Stimulated activated CD4-positive, alpha-beta T cell treated with anti-CD3 and anti-CD28 coated beads, Interleukin-4, amount 100 ng/mL, for 48 hours (primary cell): ENCODE measurements at places on chromosomes 16 and 17.

DNA sequence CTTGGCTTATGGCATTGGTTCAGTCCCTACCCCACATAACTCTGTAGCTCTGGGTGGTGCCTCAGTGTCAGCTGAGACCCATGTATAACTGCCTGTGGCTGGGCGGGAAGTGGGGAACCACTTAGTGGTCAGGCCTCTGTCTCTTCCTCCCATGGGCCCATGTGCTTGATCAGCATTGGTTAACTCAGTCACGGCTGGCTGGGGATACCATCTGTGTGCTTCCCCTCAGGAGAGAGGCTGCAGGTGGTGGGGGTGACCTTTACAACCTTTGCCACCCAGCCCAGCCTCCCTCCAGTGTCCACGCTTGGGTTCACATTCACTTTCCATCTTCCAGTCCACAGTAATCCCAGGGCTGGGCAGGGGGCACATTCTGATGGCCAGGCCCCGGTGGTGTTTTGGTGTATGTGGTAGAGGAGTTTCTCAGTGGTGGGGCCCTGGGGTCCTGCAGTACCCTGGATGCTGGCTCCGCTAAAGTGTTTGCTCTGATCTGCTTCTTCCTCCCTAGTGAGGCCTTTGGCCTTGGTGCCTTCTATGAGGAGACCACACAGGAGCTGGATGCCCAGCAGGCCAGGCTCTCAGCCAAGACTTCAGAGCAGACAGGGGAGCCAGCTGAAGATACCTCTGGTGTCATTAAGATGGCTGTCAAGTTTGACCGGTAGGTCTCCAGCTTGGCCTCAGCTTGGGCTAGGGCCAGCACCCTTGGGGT lies 10.2 kb upstream of the NFATC3 start:
- DNase-seq = no peak

DNA sequence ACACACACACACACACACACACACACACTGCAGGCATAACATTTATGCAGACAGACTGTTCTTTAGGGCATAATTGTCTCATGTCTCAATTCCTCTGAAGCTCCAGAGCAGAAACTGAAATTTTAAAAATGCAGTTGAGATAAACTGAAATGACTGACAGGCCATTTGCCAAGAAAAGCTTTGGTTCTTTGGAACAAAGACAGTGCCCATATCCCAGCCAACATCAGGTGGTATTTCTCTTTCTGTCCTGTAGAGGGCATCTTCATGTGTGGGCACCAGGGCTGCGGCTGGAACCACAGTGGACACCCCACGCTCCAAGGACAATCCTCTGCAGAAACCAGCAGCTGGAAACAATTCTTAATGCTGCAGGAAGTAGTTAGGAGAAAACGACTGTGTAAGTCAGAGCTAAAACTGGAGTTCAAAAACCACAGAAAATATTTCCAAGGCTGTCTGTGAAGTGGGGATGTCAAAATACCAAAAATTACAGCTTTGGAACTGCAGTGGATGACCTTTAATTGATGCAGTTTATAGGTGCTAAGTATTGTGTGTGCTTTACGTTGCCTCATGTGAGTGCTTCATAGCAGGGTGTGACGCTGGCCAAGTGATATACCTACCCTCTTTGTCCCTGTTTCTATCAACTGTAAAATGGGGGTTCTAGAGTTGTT lies 10.6 kb upstream of the MEFV start:
- DNase-seq = no peak

DNA sequence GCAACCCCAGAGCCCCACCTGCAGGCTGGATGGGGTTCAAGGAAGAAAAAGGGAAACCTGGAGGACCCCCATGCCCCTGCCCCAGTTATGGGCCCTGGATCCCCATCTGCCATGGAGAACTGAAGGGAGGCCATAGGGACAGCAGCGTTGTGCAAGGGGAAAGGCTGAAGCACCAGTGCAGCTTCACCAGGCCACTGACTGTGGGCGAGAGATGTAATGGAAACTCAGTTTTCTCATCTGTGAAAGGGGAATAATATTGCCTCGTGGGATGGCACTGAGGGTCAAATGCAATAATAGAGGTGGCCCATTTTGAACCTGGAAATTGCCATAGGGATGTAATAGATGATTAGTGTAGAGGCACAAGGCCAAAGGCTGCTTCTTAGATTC lies 9.9 kb upstream of the TSPOAP1 start:
- peak; percentile 41 for DNase-seq

- DNase-seq = no peak
Observed at GRCh38 chr16:24138024-24138423, 118.1 kb upstream of the CACNG3 start.

DNA sequence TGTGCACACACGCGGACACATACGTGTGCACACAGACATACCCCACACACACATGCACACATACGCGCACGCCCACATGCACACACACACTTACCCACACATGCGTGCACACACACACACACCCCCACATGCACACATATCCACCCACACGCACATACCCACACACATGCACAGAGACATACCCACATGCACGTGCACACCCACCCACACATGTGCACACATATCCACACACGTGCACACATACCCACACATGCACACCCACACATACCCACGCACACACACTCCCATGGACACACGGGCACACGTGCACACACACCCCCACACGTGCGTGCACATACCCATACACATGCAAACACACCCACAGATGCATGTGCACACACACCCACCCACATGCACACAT lies 27.2 kb upstream of the PVALEF start:
- DNase-seq = no peak

DNA sequence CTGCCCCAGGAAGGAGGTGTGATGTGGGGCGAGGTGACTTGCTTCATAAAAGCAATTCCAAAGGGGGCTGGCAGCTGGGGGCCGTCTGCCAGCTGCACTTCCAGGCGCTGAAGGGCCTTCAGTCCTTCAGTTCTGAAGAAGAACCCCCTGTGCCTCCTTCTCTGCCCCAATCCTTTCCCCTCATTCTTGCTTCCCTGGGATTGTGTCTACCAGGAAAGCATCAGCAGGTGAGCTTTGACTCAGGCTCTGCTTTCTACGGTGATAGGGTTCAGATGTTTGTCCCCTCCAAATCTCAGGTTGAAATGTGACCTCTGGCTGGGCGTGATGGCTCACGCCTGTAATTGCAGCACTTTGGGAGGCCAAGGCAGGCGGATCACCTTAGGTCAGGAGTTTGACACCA lies 52.5 kb upstream of the NKD1 start:
- no peak for DNase-seq

DNA sequence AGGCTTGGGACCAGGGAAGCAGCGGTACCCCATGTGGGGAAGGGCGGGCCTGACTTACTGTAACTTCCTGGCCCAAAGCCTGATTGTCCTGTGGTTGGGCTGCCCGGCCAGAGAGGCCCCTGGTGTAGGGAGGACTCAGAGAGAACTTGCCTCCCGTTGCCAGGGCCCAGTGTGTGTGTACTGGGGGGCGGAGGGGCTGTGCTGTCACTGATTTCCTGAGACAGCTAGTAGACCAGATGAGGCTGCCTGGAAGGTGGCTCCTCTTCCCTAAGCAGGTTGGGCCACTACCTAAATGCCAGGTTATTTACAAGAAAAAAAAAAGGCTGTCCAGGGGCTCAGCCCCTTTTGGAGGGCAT lies 16.7 kb downstream of the SOCS3 start:
- no peak for DNase-seq

GRCh38 chr16:85353839-85354685 lies 241.8 kb upstream of the CIBAR2 start:
- no peak for DNase-seq

DNA sequence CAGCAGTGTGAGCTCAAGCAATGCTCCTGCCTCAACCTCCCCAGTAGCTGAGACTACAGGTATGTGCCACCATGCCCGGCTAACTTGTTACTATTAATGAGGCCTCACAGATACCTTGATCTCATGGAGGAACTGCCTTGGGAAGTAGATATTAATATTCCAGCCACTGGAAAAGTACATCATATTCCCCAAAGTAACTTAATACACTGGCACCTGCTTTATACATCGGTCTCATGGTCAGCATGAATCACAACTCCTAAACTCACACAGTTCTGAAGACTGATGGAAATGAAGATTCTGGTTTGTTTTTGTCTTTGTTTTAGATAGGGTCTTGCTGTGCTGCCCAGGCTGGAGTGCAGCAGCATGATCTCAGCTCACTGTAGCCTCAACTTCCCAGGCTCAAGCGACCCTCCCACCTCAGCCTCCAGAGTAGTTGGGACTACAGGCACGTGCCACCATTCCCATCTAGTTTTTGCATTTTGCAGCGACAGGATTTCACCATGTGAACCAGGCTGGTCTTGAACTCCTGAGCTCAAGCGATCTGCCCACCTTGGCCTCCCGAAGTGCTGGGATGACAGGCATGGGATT lies 28.2 kb downstream of the ADCY9 start:
- no peak for DNase-seq

GRCh38 chr16:75085556-75085955 lies 31.0 kb downstream of the LDHD start:
- no peak for DNase-seq

- no peak for DNase-seq
Observed at GRCh38 chr17:36546418-36547093, 1.8 kb downstream of the GGNBP2 start.

- DNase-seq = no peak
Observed at GRCh38 chr17:39736319-39737165, 1.2 kb upstream of the GRB7 start.

- DNase-seq = no peak
Observed at GRCh38 chr17:16986391-16986790, 14.5 kb upstream of the TNFRSF13B start.

DNA sequence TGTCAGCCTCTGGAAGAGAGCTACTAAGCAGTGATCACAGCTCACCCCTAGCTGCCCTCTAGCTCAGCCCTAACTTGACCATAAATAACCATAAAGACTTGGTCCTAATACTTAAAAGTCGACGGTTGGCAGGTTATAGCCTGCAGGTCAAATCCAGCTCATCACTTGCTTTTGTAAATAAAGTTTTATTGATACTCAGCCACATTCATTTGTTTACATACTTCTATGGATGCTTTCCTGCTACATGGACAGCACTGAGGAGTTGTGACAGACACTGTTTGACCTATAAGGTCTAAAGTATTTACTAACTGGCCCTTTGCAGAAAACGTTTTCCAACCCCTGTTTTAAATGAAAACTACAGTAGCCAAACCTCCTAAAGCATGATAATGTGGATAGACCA lies 151.6 kb upstream of the ASIC2 start:
- DNase-seq = no peak

DNA sequence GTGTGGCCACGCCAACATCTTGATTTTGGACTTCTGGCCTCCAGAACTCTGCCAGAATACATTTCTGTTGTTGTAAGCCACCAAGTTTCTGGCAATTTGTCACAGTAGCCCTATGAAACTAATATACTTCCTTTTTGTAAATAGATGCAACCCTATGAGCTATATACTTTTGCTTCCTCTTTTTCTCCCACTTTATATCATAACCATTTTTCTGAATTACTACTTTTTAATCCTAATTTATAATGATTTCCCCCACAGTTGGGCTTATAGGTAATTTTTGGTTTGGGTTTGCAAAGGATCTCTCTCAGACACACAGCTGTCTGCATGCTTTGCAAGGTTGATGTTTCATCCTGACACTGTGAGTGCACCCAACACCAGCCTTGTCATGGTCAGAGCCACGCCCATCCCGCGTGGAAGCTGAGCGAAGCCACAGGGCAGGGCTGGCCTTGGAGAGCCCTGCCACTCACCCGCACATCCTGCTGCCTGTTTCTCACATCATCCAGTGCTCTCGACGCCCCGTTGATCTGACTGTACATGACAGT lies 5.8 kb downstream of the TRIM25 start:
- DNase-seq = no peak

DNA sequence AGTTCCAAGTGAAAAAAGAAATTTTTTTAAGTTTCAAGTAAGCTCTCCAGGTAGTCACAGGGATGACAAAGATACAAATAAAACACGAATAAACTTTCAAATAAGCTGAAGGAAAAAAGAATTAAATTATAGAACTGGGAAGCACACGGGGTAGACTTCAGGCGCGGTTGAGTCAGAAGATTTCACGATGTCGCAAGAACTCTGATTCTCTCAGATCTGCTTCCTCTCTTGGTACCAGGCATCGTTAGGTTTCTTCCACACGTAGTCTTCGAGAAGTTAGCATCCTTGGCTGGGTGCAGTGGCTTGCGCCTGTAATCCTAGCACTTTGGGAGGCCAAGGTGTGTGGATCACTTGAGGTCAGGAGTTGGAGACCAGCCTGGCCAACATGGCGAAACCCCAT lies 784.1 kb upstream of the RBFOX1 start:
- no peak for DNase-seq

- no peak for DNase-seq
Observed at GRCh38 chr16:12419151-12419550, 384.5 kb downstream of the CPPED1 start.

DNA sequence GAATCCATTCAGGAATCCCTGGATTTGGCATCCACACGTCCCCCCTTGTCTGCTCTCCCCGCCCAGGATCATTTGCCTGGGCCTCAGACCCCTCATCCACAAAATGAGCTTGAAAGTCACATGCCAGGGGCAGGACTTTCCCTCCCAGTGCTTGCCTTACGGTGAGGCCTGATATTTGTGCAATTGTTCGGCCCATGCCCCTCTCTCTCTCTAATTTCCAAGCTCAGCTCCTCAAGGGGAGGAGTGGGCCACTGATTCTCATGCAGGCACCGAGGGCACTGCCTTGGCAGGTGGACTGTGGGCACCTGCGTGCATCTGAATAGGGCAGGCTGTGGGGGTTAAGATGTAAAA lies 267.2 kb upstream of the FOXF1 start:
- DNase-seq = no peak

GRCh38 chr17:58576679-58577367 lies 62.4 kb upstream of the MTMR4 start:
- DNase-seq = no peak

- no peak for DNase-seq
Observed at GRCh38 chr16:68286153-68287074, 22.1 kb downstream of the SLC7A6 start.

GRCh38 chr16:84827131-84827574 lies 7.4 kb downstream of the CRISPLD2 start:
- no peak for DNase-seq

DNA sequence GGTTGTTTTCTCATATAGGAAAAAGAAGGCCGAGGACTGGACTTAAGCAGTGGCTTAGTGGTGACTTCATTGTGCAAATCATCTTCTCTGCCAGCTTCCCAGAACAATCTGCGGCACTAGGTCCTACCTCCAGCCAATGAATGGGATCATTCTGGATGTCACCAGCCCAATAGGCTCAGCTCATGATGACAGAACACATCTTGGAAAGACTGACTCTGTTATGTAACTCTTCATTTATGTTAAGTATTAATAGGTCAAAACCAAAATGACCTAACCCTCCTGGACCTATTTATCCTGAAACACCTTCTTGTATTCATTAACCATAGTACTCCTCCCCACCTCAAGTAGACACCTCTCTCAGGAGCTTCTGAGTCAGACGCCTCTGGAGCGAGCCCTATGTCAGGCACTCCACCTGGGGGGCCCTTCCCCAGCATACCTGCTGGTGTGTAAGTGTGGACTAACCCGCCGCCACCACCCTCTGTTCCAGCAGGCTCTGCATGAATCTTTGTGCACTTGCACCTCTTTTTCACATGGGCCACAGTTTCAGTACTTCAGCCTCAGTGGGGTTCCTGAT lies 7.2 kb downstream of the ARL2BP start:
- no peak for DNase-seq
